ENCODE measurements at places on chromosomes 3 and 15. TPM values are rescaled to one million over a fixed set of nuclear protein-coding genes. Genes with fewer than 3 reads are reported as not detected.

GRCh38 chr3:72789786-72790185, 58.5 kb downstream of the SHQ1 start:
- no peak overlapping the region for H3K4me3 ChIP-seq
- no peak overlapping the region for H3K27ac ChIP-seq
- H3K4me1 ChIP-seq, result no peaks in the 10 kb centered on the region
- DNase-seq, result no peak
- H3K27me3 ChIP-seq, result no peaks in the 10 kb centered on the region

DNA sequence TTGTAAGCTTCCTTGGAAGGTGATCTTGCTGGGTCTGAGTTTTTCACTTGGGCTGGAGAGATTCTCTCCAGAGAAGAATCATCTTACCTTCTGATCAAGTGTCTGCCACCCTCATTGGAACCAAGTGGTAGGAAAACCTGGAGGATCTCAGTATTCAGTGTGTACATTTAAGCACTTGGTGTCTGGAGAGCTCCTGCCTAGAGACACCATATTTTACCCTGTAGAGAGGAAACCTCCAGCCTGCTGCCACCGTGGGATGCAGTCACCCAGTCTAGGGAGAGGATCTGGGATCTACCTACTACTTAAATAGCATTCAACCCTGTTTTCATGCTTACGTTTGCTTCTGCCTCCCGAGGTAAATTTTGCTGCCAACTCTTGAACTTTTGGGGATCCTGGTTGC, 274.3 kb downstream of the SV2B start:
- H3K27ac ChIP-seq, result no peak overlapping the region
- H3K36me3 ChIP-seq, result no peaks in the 10 kb centered on the region
- no peaks in the 10 kb centered on the region for H3K4me1 ChIP-seq
- no peak for DNase-seq
- H3K4me3 ChIP-seq, result no peak overlapping the region

DNA sequence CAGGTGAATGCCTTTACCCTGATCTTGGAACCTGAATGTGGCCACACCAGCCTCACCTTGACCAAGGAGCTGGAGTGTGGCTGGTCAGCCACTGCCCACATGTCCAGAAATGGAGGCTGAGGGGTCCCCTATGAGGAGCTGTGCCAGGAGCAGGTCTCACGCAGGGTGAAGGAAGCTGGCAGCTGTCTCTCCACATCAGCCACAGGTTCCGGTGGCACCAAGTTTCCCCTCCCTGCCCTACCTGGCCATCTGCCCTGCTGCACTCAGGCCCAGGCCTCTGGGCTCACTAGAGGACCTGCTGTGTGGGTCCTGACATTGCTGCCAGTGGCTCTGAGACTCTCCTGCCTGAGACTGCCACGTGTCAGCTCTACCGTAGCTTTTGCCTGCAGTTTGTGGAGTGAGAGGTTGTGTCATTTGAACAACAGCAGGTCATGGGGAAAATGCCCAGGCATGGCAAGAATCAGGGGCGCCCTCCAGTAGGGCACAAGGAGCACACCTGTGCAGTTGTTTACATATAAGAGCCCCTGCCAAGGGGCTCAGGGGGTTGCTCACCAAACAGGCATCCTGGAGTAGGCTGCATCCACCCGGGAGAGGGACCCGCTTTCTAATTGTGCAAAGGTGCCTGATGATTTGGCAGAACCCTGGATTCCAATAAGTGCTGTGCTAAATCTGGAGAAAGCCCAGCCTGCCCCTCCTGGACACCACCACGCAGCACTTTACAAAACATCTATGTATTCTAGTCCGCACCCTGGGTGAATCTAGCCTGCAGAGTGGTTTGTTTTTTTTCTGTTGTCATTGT, 258.5 kb upstream of the TLE3 start:
- H3K36me3 ChIP-seq, result no peaks in the 10 kb centered on the region
- no peak overlapping the region for H3K4me3 ChIP-seq
- H3K27me3 ChIP-seq, result no peaks in the 10 kb centered on the region
- no peaks in the 10 kb centered on the region for H3K4me1 ChIP-seq

DNA sequence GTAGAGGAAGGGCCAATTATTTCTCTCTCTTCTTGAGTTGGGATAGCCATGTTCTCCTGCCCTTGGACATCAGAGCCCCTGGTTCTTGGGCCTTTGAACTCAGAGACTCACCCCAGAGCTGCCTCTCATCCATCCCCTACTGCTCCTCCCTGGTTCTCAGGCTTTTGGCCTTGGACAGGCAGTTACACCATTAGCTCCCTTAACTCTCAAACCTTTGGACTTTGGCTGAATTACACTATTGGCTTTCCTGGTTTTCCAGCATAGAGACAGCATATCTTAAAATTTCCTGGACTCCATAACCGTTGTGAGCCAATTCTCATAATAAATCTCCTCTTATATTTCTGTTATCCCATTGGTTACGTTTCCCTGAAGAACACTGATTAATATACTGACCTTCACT, 63.7 kb upstream of the CHL1 start:
- no peak for DNase-seq
- H3K4me3 ChIP-seq, result no peak overlapping the region
- no peak overlapping the region for H3K27ac ChIP-seq
- H3K4me1 ChIP-seq, result no peaks in the 10 kb centered on the region
- H3K36me3 ChIP-seq, result no peaks in the 10 kb centered on the region

The KIF15 gene
- total RNA-seq, result 11.8 TPM

Measured in endodermal cell (in vitro differentiated cells).